ENCODE measurements at places on chromosomes 11 and 22.

DNA sequence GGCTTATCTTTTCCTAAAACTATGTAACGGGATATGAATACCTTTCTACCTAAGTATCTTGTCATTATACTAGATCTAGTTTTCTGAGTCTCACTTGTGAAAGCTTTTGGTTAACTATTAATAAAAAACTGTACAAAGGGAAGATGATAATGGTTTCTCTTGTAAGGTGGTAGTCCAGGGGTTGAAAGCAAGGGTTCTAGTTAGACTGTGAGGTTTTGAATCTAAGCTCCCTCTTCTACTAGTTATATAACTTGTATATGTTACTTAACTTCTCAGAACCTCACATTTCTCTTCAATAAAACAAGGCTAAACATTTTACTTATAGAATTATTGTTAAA lies 54.3 kb downstream of the ARHGEF12 start:
- no peak for DNase-seq

- no peak for DNase-seq
Measured at GRCh38 chr22:29855611-29856181, 17.6 kb upstream of the ASCC2 start.

DNA sequence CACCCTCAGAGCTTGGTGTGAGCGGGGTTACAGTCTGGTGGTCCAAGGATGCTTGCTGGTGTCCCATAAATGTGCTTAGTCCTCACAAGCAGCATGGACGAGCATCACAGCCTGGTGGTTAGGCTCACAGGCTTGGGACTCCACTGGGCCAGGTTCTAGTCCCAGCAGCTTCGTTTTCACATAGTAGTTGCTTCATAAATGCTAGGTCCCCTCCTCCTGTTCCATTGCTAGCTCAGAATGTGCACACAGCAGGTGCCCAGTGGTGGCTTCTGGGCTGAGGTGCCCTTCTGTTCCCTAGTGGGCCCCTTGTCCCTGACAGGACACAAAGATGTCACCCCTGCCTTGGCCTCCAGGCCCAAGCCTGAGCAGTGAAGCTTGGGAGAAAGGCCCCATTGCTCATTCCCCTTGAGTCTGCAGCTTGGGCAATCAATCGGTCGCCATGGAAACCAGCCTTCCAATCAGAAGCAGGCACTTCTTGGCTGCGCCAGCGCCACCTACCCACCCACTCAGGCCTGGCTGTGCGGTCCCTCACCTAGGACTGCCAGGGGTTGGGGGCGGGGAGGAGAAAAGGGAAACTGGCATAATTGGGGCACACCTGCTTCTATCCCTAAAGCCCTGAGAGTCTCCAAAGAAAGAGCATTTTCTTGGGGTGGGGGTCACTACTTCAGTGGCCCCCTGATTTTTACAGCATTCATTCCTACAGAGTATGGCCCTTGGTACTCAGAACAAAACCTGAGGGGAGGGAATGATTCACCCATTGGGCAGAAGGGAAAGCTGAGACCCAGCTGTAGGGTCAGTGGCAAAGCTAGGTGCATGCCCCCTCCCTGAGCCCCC lies 48.1 kb downstream of the CYTH4 start:
- DNase-seq = no peak

GRCh38 chr11:76598426-76598839 lies 72.1 kb downstream of the LRRC32 start:
- DNase-seq = no peak

GRCh38 chr11:44128729-44129128 lies 33.3 kb downstream of the EXT2 start:
- DNase-seq = no peak

DNA sequence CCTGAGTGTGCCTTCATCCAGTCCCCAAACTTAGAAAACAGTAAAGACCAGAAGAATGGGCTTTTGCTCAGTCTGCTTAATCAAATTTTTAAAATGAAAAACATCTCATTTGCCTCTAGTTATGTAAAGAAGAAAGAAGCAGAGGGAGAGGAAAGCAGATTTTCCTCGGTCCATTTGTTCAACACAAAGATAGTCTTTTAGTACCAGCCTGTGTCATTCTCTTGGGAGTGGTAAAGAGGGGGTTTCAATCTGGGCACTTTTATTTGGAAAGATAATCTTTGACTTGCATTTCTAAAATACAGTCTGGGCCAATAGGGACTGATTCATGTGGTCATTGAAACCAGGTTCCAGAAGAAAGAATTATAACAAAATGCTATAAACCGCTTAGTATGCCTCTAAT lies 29.5 kb downstream of the KREMEN1 start:
- no peak for DNase-seq

GRCh38 chr11:64268893-64269539 lies 15.4 kb downstream of the BAD start:
- DNase-seq = no peak

DNA sequence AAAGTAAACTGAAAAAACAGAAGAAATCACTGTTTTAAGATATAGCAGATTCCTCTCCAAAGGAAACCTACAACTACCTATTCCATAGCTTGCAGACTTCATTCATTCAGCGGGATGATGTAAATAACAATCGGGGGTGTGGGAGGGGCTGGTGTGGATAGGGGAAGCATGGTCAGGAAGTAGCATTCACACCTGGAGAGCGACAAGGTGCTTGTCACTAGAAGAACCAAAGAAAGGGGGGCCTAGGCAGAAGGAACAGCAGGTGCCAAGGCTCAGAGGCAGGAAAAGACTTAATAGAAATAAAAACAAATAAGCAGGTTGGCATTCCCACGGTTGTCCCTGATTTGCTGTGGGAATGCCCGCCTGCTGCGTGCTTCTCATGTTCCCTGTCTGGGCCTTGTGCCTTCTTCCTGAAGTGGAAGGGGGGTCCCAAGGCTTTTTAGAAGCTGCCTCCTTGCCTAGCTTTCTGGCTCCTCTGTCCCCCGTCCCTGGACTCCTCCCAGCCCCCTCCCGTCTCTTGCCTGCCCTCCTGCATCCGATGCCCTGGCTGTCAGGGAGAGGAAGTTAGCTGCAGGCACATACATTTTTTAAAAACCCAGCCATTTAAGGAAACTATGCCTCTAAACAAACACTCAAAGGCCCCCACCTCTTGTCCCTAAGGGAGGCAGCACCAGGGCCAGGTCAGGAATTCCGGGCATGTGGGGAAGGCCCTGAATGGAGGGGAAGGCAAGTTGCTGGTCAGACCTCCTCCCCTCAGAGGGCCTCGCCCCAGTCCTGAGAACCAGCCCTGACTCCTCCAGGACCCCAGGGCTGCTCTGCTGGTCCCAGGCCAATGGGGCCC lies 54.7 kb upstream of the PRDM11 start:
- DNase-seq = no peak

DNA sequence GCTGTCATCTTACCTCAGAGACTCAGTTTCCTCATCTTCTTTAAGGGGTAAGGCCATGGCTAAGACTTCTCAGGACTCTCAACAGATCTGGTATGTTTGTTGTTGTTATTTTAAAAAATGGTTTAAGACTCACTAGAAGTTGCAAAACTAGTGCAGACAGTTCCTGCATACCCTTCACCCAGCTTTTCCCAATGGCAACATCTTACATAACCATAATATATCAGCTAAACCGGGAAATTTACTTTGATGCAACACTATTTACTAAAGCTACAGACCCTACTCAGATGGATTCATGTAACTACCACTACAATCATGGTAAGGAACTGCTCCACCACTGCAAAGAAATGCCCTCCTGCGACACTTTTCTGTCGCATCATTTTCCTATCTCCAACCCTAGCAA lies 20.4 kb downstream of the LGR4 start:
- DNase-seq = no peak

DNA sequence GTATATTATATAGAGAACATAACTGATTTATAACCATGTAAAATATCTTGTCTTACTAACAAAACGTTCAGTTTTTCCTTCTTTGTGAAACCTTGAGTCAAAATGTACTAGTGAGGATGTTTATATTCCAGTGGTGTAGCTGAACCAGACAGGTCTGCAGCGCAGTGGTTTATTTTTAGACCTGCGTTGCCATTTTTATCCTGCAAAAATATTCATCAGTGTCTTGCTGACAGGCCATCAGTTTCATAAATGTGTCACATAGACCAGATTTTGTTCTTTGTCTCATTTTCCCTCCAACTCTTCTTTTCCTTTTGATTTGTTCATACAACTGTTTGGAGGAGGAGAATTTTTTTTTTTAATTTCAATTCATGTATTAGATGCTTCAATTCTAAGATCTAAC lies 43.1 kb downstream of the HSD17B12 start:
- DNase-seq = no peak

- DNase-seq = no peak
Measured at GRCh38 chr11:82663535-82663934, 70.1 kb downstream of the FAM181B start.

GRCh38 chr11:64409707-64410403 lies 50.9 kb downstream of the RPS6KA4 start:
- DNase-seq = no peak

DNA sequence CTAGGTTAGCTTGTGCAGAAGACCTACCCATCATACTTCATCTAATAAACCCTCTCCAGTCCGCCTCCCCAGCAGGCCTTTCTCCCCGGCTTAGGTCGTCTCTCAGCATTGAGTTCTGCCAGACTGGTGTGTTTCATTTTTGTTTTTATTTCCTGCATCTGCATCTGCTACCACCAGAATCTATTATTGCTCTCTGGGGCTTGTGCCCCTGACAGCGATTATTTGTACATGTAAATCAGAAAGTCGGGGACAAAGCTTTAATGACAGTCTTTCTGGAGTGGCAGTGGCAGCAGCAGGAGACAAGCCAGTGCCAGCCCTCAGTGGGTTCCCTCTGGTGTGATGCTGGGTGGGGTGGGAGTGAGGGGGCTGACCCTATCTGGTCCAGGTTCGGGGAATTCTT lies 127.5 kb downstream of the PKNOX2 start:
- no peak for DNase-seq

- no peak for DNase-seq
Measured at GRCh38 chr11:17687946-17688670, 31.3 kb upstream of the MYOD1 start.

- DNase-seq = no peak
Measured at GRCh38 chr22:19821523-19822300, 33.0 kb downstream of the GNB1L start.

DNA sequence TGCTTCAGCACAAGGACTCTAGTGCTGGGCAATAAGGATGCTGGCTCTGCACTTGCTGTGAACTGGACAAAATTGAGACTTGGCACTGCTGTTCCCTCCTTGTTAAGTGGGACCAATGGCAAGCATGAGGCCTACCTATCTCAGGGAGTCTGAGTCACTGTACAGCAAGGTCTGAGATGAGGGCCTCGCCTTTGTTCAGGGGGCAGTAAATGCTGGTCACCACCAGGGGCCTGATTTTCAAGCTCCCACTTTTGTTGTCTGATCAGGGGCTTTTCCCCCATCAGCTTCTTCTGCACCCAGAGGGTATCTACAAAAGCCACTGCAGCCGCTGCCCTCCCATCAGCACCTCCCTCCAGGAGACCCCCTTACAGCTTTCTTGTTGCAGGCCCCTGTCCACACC lies 22.8 kb downstream of the DHCR7 start:
- DNase-seq = no peak

GRCh38 chr11:36088266-36088972 lies 144.6 kb downstream of the LDLRAD3 start:
- DNase-seq = peak; percentile 13

DNA sequence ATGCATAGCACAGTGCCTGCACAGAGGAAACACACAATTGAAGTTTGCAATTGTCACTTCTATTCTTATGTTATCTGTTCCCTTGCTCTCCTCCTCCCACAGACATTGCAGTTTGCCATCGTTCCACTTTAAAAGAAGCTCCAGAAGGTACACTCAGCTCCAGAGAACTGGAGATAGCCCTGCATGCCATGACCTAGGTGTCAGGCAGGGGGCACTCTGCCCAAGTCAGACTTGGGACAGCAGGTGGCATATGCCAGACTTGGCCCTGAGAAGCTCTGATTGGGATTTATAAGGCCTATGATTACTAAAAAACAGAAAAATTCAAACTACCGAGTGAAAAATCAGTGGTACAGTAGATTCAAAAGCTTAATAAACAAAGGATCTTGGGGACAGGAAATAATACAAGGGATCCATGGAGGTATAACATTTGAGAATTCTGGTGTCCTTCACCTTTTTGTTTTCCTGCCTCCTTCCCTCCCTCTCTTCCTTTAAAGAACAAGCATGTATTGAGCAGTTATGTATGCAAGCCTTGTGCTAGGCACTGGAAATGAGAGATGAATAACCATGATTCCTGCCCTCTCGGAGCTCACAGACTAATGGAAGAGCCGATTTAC lies 40.0 kb downstream of the TENM4 start:
- DNase-seq = no peak

- no peak for DNase-seq
Measured at GRCh38 chr11:113084297-113084696, 123.1 kb downstream of the NCAM1 start.

GRCh38 chr11:73965076-73965763 lies 14.4 kb downstream of the DNAJB13 start:
- DNase-seq = no peak

DNA sequence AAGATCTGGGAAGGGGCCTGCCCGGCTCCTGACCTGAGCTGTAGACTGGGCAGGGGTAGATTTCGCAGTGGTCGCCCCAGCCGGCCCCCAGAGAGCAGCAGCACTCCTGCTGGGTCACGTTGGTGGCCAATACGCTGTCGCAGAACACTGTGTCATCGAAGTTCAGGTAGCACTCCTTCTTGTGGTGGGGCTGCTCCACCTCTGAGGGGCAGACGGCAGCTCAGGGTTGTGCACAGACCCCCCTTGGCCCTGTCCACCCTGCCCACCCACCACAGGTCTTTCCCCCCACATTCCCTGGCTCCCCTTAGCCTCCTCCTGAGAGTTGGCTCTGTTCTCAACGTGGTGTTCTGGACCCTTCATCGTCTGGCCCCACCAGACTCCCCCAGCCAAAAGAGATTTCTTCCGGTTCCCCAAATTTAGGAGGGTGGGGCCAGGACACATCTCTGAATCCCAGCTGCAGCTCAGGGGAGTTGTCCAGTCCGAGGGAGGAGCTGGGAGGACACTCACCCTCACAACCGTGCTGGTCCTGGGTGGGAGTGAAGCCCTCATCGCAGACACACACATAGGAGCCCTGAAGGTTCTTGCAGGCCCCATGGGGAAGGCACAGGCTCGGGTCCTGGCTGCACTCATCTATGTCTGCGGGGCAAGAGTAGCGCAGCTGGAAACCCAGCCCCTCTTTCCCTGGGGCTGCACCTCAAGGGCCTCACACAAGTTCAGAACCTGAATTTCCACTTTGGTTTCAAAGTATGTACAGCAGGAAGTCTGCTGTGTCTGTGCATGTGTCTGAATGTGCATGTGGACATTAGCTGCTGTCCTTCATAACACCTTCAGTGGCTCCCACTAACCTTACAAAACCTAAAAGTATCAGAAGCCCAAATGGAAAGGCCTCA lies 16.5 kb downstream of the SCYL1 start:
- no peak for DNase-seq

GRCh38 chr22:32949391-32950173 lies 108.6 kb downstream of the SYN3 start:
- no peak for DNase-seq

GRCh38 chr22:19930551-19931486 lies 10.8 kb upstream of the COMT start:
- no peak for DNase-seq

GRCh38 chr11:112249871-112250610 lies 10.6 kb downstream of the PLET1 start:
- no peak for DNase-seq

All from BJ (cell line).